ENCODE measurements at places on chromosomes 12 and 14.

DNA sequence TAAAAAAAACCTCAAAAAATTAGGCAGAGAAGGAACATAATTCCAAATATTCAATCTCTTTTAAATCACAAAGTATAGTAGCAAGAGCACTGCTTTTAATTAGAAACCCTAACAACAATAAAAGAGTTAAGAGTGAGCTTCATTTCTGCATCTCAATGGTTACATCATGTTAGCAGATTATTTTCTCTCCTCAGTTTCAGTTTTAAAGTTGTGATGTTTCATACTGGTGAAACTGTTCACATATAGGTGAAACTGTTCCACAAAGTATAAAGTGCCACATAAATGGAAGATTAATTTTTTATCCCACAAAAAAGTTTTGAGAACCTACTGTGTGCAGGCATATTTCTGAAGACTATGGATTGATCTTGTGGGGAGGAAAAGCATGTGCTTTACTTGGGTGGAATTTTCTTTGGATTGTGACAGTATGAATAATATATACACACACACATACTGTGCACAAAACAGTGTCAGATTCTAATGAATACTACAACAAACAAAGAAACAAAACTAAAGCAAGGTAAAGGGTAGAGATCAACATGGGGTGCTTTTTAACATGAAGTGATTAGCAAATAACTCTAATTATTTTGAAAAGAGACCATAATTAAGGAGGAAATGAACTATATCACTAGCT is 17.1 kb downstream of the LUM start:
- DNase-seq: no peak

DNA sequence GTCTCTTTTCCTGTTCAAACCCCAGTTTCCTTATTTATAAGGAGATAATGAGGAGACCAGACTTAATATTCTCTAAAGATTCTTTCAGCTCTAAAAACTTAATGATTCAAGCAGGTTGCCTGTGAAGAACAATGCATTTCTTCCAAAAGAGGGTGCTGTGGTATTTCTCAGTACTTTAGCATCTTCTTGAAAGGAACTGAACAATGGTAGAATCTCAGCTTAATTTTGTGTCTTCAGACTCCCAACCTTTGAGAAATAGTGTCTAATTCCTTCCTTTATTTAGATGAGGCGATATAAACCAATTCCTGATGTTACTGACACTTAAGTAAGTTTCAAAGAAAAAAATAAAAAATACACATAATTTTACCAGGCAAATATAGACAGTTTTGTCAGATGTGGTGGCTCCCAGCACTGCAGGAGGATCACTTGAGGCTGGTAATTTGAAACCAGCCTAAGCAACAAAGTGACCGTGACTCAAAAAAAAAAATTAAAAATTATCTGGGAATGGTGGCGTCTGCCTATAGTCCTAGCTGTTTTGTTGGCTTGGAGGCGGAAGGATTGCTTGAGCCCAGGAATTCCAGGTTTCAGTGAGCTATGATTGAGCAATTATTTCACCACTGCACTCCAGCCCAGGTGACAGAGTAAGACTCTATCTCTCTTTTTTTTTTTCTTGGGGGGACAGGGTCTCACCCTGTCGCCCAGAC is 76.9 kb upstream of the PSMA6 start:
- peak; percentile 36 for DNase-seq

DNA sequence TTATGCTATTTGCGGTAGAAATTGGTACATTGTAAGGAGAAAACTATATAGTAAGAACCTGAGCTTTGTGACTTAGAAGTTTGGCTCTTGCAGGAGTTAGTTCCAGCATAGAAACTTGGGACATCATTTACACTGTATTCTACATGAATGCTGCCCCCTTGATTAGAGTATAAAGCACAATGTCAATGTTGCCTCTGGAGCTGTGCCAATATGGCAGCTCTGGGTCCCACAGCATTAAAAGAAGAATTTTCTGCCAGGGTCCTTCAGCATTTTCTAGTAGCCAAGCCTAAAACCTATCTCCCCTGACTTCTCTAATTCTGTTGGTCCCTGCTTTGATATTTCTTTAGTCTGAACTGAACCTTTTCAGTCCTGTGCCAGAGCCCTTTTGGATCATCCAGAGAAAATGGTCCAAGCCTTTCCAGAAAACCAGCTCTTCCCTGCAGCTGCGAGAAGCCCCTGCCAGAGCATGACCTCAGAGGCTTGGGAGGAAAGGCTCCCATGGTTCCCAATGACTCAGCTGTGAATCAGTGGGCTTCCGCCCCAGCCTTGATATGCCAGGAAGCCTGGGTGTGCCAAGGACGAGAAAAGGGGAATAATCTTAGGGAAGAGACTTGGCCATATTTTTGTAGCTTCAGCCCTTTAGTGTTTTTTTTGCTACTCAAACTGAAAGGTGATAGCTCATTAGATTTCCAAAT is 43.2 kb downstream of the PLEKHG7 start:
- DNase-seq: no peak

DNA sequence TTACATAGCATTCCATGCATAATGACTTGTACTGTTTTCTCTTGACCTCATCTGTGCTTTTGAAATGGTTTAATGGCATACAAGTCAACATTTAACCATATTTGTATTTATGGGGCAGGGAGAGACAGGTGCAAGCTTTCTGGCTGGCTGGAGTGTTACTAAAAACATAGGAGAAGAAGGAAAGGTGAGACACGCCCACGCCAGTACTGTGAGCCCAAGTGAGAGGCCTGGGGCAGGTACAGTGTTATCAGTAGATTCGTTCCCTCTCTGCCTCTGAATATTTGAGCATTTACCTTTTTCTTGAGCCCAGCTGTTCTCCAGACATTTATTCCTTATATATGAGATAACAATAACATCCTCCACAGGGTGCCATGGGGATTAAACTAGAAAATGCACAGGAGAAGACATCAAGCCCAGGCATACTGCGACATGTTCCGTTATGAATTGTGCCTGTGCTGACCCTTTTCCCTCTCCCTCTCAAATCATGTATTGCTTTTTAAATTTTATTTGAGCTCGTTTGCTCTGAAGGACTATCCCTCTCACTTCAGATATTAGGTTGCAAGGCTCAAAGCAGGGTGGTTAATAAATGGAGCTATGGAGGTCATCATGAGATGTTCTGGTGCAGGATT is 34.6 kb upstream of the TUBA1C start:
- DNase-seq: no peak

DNA sequence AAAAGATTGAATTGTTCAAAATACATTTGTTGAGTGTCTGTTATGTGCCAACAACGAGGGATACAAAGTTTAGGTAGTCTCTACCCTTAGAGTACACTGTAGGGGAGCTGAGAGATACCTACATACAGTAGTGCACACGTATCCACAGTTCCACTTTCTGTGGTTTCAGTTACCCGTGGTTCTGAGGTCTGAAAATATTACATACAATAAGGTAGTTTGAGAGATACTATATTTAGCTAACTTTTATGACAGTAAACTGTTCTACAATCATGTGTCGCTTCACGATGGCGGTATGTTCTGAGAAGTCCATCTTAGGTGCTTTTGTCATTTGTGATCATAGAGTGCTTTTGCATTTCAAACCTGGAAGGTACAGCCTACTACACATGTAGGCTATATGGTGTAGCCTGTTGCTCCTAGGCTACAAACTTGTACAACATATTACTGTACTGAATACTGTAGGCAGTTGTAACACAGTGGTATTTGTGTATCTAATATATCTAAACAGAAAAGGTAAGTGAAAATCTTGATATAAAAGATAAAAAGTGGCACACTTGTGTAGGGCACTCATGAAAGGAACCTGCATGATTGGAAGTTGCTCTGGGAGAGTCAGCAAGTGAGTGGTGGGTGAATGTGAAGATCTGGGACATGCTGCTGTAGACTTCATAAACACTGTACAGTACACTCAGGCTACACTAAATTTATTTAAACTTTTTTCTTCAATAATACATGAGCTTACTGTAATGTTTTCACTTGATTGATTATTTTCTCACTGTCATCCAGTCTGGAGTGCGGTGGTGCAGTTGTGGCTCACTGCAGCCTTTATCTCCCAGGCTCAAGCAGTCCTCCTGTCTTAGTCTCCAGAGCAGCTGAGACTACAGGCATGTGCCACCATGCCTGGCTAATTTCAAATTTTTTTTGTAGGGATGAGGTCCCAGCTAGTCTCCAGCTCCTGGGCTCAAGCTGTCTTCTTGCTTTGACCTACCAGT is 4.0 kb downstream of the CPSF6 start:
- no peak for DNase-seq

DNA sequence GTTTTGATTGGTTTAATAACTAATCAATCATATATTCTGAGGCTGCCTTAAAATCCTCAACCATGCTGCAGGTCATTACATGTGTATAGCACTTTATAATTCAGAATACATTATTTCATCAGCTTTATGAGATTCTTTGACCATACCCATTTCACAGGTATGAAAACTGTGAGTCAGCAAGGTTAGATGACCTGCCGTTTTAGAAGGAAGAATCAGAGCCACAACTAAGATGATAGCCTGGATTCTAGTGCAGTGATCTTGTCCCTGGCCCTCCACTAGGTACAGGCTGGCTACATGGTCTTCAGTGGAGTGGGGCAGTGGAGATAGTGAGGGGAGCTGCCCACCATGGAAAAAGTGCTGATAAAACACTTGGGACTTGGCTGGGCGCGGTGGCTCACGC is 154.4 kb upstream of the MAX start:
- no peak for DNase-seq

DNA sequence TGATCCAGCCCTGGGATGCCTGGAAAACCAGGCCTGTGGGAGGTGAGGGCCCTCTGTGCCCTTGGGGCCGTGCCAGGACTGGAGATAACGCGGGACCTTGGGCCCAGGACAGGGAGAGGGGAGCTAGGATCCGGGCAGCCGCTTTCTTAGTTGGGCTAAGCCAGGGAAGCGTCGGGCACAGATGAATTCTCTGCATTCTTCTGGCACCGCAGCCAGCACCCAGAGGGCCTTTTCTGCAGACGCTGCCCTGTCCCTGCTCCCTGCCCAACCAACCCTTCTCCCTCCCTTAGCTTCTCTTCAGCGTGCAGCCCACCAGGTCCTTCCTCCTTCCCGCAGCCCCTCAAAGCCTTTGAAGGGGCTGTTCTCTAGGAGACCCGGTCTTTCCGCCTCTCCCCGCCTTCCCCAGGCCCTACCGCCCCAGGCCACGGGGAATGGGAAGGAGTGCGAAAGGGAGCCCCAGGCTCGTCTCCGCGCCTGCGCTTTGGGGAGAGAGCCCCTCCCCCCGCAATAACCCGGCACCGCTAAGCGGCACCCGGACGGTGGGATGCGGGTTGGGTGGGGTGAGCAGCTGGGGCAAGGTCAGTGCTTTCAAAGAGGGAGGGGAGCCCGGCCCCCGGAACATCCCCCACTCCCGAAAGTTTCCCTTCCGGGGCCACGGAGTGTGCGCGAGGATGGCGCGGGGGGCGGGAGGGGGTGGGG is 663 bp downstream of the NCKAP5L start:
- peak; percentile 83 for DNase-seq

- peak; percentile 16 for DNase-seq
These were observed 79.9 kb upstream of the CCDC91 start for GRCh38 chr12:28110329-28110728.

GRCh38 chr12:132388379-132389015 is 59.1 kb upstream of the GALNT9 start:
- no peak for DNase-seq

GRCh38 chr12:121618659-121619233 is 7.6 kb upstream of the ORAI1 start:
- DNase-seq: no peak

- no peak for DNase-seq
These were observed 23.5 kb downstream of the APPL2 start for GRCh38 chr12:105212438-105212837.

DNA sequence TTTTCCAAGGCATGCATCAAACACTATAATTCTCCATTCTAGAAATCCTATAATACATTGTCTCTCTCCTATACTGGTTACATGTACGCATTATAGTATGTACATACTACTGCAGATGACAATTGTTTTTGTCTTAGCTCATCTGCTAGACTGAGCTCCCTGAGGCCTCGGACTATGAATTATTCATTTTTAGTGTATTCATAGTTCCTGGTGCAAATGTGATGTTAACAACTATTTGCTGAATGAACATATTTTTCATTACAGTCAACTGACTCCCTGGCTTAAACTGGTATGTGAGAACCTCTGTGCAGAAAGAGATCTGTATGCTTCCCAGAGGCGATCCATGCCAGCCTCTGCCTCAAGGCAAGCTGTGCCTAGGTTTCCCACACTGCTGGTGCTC is 91.8 kb upstream of the PARP11 start:
- DNase-seq: no peak

GRCh38 chr14:96519970-96520369 is 17.8 kb downstream of the PAPOLA start:
- no peak for DNase-seq

DNA sequence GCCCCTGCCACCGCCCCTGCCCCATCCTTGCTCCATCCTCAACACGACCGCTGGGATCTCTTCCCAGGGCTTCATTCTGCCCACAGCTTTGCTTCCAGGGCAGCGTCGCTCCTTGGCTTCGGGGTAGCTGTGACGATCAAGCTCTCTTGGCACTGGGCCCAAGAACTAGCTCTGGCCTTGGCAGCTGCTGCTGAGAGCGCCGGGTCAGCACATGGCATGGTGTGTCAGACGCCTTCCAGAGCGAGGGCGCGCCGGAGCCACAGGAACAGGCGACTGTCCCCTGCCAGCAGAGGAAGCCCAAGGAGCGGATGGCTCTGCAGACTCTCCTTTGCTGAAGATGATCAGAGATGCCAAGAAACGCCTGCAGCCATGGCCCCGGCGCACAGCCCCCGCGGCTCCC is 15.9 kb downstream of the RAB35 start:
- no peak for DNase-seq

- DNase-seq: no peak
These were observed 191.6 kb downstream of the DUSP6 start for GRCh38 chr12:89160716-89161123.

GRCh38 chr14:102046337-102047278 is 40.2 kb downstream of the HSP90AA1 start:
- peak; percentile 88 for DNase-seq

GRCh38 chr14:59221568-59221967 is 33.1 kb downstream of the DAAM1 start:
- DNase-seq: no peak

GRCh38 chr12:132572106-132572505 is 38.3 kb downstream of the LRCOL1 start:
- no peak for DNase-seq

GRCh38 chr12:92139634-92140150 is 6.0 kb downstream of the BTG1 start:
- DNase-seq: no peak

DNA sequence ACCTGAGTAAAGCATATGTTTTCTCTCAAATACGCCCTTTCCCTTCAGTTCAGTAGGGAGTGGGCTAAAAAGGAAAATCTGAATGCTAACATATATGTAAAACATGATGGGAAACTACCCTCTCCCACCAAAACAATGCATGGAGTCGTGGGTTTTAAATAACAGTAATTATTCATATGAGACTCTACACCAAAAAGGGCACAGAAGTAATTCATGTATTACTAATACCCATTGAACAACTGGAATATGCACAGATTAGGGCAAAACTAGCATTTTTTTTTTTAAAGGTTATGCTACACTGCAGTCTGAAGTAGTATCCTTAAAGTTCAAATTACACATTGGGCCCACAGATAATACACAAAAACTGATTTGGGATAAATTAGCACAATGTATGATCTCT is 8.1 kb upstream of the ARID2 start:
- DNase-seq: no peak

GRCh38 chr14:31950764-31951637 is 126.1 kb upstream of the ARHGAP5 start:
- no peak for DNase-seq

- DNase-seq: no peak
These were observed 152.1 kb upstream of the PLEKHG7 start for GRCh38 chr12:92550661-92551060.

- DNase-seq: no peak
These were observed 1.2 kb downstream of the ZBTB25 start for GRCh38 chr14:64502456-64502855.
